GDM1 (cell line): ENCODE measurements at places on chromosomes 5 and 9.

GRCh38 chr5:137706841-137707240 is 29.0 kb downstream of the KLHL3 start:
- DNase-seq = no peak

GRCh38 chr5:56369361-56369811 is 136.3 kb upstream of the ANKRD55 start:
- no peak for DNase-seq

DNA sequence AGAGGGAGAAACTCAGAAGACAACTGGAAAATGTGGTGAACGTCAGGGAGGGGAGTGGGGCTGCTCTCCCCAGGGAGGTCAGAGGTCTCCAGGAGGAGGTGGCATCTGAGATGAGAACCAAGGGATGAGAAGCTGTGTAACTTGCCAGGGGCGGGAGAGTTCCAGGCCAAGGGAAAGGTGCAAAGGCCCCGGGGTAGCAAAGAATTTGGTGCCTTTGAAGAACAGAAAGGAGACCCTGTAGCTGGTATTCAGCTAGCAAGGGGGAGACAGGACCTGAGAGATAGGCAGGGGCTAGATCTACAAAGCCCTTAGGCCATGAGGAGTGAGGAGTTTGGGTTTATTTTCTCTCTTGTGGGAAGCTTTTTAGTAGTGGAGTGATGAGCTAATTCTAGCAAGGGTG is 3.3 kb downstream of the DNM1 start:
- no peak for DNase-seq

DNA sequence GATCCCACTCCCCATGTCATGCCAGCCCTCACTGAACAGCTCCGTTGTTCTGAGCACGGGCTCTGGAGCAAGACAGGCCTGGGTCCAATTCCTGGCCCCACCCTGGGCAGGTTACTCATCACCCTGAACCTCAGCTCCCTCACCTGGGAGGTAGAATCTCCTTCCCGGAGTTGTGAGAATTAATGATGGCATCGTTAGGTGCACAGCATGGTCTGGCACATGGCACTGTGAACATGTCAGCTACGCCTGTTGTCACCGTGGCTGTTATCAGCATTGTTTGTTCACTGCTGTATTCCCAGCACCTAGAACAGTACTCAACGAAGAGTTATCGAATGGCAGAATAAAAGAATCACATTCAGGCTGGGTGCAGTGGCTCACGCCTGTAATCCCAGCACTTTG is 43.0 kb downstream of the LRSAM1 start:
- no peak for DNase-seq
